NCI-H510A (cell line): ENCODE measurements at places on chromosomes 6 and 20.

DNA sequence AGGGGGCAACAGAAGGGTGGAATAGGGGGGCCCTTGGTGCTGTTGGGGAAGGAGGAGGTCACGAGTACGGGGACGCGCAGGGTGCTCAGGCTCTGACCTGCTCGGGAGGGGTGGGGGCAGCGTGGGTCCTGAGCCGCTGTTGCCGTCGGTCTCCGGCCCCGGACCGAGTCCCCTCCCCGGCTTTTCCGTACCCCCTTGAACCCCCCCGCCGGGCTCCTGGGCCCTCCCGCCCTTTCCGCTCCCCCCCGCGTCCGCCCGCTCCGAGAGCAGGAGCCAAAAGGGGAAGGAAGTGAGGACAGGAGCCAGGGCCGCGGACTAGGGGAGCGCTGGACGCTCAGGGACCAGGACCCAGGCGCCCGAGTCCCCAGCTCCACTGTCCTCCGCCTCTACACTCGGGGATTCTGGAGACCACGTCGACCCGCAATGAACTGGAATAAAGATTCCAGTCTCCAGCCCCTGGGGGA lies at the start of gene RGL2:
TSS of gene RGL2 (minus strand) at position 170 of the 464 bp plus-strand sequence. CDS start 332 bp downstream, outside the sequence.
- peak; percentile 56 for DNase-seq

DNA sequence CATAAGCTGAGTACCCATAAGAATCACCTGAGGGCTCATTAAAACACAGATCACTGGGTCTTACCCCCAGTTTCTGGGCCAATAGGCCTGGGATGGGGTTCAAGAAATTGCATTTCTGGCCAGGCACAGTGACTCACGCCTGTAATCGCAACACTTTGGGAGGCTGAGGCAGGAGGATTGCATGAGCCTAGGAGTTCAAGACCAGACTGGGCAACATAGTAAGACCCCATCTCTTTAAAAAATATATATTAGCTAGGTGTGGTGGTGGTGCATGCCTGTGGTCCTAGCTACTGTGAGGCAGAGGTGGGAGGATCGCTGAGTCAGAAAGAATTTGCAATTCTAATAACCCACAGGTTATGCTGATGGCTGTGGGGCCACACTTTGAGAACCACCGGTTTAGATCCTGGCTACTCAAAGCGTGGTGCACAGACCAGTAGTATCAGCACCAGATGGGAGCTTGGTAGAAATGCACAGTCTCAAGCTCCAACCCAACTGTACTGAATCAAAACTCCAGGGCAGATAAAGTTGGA lies 2.0 kb downstream of the CCM2L start:
- DNase-seq = no peak

- no peak for DNase-seq
Measured at GRCh38 chr6:44278315-44278714, 8.1 kb downstream of the TMEM151B start.

- DNase-seq = no peak
Measured at GRCh38 chr20:50373674-50374286, 136.4 kb upstream of the PTPN1 start.

DNA sequence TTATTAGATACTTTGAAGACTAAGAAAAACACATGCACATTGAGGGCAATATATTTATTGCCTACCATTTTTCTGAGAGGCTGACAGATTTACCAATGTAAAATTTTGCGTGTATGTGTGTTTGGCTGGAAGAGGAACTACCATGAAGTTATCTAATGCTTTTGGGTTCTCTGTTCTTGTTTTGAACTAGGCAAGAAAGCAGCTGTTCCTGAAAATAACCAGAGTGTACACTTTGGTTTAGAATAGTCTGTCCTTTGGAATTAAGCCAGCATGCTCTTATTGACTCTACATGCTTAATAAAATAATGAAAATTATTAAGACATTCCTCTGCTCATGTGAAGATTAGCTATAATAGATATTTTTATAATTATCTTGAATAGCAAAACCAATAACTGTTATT lies 129.2 kb downstream of the MYB start:
- DNase-seq = no peak

GRCh38 chr6:146587459-146587858 lies 11.3 kb upstream of the ADGB start:
- DNase-seq = no peak

GRCh38 chr20:21826976-21827375 lies 121.5 kb downstream of the PAX1 start:
- no peak for DNase-seq

DNA sequence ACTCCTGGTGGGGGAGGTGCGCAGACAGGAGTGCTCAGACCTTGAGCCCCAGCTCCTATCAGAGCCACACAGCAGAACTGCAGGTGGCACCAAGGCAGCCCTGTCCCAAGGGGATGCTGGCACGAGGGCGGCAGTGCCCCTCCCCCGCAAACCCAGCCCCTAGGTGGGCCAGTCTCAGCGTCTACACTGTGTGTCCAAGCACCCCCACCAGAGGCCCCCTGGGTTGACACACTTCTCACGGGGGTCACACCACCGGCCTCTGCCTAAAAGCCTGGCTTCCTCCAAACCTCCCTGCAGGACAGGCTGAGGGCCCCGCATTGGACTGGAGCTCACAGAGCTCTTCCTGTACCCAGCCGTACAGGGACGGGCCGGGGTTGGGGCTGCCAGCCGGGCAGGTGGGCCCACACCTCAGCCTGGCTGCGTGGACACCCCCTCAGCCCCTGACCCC lies 8.1 kb downstream of the SLC2A4RG start:
- DNase-seq = no peak

- no peak for DNase-seq
Measured at GRCh38 chr20:49886571-49887213, 28.6 kb downstream of the SPATA2 start.

GRCh38 chr6:52503851-52504781 lies 72.7 kb downstream of the TRAM2 start:
- DNase-seq = peak; percentile 96

GRCh38 chr6:117142995-117143394 lies 122.4 kb upstream of the VGLL2 start:
- DNase-seq = no peak

- no peak for DNase-seq
Measured at GRCh38 chr6:81997090-81997926, 244.8 kb upstream of the TENT5A start.

- DNase-seq = no peak
Measured at GRCh38 chr6:161748535-161749416, 474.9 kb upstream of the AGPAT4 start.

DNA sequence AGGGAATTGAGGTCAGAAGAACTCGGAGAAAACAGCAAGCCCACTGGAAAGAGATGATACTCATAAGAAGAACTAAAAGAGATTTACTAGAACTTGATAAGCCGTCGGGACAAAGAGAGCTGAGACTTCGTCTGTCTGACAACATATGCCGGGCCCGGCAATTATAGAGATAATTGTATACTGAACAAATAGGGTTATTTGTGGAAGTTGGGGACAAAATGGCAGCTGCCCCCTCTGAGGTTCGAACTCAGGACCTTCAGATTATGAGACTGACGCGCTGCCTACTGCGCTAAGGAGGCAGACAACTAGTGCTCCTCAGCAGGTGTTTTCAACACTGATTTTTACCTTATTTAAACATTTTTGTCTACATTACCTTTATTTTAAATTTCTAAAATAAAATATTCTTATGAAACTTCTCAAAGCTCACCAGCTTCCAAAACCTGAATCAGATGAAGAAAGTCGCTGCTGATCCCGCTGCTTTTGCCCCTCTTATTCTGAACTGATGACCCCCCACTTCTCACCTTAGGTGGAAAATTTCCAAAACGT lies 29.3 kb upstream of the TRIM27 start:
- DNase-seq = no peak

GRCh38 chr20:31517373-31517772 lies 3.1 kb downstream of the HM13 start:
- peak; percentile 8 for DNase-seq

- DNase-seq = peak; percentile 18
Measured at GRCh38 chr20:59495894-59496510, 108.3 kb upstream of the PHACTR3 start.

DNA sequence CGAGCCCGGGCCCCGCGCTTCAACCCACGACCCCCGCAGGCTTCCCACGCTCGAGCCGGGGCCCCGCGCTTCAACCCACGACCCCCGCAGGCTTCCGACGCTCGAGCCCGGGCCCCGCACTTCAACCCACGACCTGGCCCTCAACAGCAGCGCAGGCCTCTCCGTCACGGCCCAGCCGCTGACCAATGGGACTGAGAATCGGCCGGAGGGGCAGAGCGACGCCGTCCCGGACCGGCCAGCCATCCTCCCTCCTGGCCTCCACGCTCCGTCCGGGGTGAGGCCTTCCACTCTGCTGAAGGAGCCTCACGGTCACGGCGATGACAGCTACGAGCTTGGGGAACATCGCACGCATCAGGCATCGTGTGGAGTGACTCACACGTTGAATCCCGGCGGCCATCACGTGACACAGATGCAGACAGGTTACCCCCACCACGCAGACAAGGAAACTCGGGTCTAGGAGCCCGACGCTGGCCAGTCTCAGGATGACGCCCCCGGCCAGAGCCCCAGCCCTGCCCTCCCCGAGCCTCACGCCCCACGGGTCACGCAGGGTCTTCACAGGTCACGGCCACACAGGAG lies 6.1 kb downstream of the KCNQ2 start:
- DNase-seq = no peak

DNA sequence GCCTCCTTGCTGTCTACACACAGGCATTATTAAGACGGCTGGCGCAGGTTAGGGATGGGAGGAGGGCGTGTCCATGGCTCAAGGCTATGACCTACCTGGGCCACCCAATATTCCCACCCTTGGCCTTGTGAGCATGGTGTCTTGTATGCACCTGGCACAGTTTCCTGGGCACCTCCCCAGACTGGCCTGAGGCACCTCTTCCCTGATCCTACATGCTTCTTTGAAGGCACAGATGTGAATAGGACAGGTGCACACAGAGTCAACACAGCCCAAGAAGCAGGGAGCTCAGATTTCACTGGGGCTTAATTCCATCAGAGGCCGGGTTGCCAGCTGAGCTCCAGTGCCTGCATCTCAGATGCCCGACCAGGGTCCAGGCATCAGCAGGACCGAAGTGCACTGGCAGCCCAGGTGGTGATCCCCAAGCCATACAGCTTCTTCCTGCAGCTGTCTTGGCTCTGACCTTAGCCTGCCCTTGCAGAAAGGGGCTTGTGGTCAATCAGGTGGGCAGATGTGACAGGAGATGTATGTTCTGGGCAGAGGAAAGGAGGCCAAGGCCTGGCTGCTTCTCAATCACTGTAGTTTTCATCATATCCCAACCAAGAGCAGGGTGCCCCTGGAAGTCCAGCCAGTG lies 287.7 kb downstream of the CLIC5 start:
- DNase-seq = peak; percentile 33

DNA sequence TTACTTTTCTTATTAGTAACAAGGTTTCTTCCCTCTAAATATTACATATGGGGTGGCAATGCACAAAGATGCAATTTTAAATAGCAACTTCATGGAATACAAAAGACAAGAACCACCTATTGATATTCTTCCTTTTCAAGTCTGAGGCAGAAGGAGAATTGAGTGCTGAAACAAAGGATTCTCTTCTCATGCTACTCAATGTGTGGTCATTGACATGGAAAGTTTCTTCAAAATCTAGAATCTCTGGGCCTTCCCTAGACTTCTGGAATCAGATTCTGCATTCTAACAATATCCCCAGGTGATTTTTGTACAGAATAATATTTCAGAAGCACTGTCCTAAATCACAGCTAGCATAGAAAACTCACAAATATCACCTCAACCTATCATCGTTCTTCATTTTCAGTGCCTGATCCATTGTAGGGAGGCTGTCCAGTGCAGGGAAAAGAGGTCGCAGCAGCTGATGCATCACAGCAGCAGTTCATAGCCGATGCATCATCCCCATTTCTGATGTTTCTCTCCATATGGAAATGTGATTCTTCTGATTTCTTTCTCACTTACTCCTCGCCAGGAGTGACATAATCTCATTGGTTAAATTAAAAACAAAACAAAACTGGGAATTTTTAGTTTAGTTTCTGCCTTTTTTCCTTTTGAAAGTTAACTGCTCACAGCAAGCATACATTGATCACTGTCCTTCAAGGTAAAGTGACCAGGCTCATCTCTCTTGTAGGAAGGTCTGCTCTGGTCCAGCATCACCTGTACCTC lies 139.5 kb upstream of the FAM83B start:
- DNase-seq = no peak

DNA sequence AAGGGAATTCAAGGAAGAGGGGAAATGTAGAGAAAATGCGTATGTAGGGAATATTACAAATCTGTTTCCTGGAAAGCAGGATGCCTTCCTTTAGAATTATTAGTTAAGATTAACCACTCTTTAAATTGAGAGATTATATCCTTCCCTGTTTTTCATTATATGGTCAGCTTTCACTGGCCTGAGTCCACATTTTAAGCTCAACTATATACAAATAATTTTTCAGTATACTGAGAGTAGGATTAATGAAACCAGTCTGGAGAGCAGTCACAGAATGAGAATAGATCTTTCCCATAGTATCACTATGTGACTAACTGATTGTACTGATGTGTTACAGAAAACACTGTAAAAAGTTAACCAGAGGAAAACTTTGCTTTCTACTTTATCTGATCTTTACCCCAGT lies 306.3 kb downstream of the LAMA2 start:
- no peak for DNase-seq

GRCh38 chr6:22943327-22943726 lies 374.0 kb downstream of the HDGFL1 start:
- no peak for DNase-seq

- DNase-seq = no peak
Measured at GRCh38 chr6:69915346-69915745, 49.0 kb downstream of the COL19A1 start.

- no peak for DNase-seq
Measured at GRCh38 chr6:49939993-49940498, 23.9 kb downstream of the DEFB114 start.

- DNase-seq = no peak
Measured at GRCh38 chr6:62978920-62979319, 232.3 kb upstream of the FKBP1C start.

DNA sequence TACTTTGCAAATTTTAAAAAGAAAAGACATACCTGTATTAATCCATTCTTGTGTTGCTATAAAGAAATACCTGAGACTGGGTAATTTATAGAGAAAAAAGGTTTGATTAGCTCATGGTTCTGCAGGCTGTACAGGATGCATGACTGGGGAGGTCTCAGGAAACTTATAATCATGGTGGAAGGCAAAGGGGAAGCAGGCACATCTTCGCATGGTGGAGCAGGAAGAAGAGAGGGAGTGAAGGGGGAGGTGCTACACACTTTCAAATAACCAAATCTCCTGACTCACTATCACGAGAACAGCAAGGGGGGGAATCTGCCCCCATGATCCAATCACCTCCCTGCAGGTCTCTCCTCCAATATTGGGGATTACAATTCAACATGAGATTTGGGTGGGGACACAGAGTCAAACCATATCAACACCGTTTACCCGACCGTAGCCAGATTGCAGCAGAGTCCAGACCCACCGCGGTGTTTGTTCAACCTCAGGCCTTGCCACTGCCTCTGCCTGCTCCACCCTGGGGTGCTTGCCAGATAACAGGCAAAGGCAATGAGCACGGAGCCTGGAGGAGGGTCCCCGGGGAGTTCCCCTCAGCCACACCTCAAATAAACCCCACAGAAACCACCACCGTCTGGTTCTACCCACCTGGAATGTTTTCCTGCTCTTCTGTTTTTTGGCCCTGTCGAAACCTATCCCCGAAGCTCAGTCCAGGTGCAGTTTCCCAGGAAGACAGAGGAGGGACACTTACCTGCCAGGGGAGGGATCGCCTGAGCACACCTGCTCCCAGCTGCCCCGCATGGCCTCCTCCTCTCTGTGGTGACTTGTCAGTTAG lies 142.2 kb upstream of the AFDN start:
- DNase-seq = peak; percentile 28
